Kasumi-1 (cell line): ENCODE measurements at places on chromosomes 1 and 21.

DNA sequence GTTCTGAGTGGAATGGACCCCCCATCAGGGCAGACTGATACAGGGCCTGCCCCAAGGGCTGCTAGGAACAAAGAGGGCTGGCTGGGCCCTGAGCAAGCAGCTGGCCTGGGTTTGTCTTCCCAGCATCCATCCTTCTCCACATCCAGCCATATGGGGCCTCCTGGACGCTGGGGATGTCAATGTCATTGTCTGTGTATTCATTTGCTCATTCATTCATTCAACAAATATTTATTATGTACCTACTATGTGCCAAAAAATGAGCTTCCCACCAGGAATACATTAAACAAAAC, 15.6 kb upstream of the ECE1 start:
- DNase-seq = no peak

DNA sequence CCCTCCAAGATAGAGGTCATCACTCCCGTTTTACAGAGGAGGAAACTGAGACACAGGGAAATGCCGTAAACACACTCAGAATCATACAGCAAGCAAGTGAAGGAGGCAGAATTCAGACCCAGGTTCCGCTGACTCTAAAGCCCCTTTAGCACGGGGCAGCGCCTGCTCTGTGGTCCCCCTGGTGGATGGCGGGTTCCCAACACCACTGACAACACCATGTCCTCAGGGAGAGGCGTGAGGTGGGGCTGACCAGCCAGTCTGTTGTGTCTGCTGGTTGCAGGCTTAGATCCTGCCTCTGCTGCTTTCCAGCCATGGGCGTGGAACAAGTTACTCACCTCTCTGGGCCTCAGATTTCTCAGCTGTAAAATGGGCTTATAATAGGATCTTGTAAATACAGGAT, 617.3 kb downstream of the MATN1 start:
- DNase-seq = no peak

DNA sequence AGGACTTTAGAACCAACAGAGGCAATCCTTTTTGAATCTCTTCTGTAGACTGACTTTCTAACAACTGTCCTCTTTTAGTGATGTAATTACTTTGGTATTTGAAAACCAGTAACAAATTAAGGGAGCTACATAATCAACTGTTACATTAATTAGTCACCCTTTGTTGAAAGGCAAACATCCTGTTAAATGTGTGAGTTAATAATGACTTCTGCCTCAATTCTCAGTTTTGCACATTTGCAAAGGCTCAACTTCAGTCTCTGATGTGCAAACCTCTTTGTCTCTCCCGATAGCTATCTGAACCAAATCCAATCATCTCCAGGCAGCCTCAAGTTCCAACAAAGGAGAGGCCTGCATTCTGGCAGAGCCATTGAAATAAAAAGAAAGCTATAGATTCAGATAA, 135.4 kb upstream of the C8B start:
- no peak for DNase-seq

- DNase-seq = peak; percentile 38
Measured at GRCh38 chr1:214281021-214281719, at the start of gene SMYD2. TSS of gene SMYD2 (plus strand) at chr1:214281159. CDS start at chr1:214281255, 96 bp downstream.

DNA sequence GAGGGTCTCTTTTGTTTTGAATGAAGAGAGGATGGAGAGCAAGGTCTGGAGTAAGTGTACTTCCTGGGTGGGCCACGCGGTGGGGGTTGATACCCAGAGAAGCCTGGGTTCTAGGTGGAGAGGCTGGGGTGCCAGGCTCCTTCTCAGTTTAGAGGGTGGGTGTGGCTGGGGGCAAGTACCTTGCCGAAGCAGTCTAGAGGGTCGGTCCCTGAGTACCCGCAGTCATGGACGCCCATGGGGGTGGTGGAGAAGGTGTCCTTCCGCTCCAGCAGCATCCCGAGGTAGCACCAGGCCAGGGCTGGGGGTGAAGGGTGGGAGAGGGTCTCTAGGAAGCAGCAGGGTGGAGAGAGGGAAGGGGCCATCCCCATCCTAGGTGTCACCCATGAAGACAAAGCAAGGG, 14.3 kb downstream of the TTC22 start:
- DNase-seq = no peak

- DNase-seq = no peak
Measured at GRCh38 chr1:51819810-51820209, 58.7 kb downstream of the NRDC start.

DNA sequence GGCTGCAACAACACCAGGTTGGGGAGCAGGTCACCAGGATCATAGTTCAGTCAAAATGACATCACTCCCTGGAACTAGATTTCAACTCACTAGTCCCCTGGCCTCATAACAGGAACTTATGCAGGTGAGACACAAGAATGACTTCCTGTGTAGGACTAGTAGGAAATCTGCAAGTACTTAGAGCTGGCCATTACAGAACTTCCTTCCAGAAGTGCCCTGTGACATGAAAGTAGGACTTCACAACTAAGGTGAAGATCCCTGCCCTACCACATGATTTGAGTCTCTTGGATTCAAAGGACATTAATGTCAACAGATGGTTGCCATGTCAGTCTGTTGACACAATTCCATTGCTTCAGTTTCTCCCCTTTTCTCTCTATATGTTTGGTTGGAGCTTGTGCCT, 223.1 kb downstream of the RPS6KC1 start:
- no peak for DNase-seq

GRCh38 chr1:30103708-30104411, 619.5 kb downstream of the MATN1 start:
- no peak for DNase-seq

DNA sequence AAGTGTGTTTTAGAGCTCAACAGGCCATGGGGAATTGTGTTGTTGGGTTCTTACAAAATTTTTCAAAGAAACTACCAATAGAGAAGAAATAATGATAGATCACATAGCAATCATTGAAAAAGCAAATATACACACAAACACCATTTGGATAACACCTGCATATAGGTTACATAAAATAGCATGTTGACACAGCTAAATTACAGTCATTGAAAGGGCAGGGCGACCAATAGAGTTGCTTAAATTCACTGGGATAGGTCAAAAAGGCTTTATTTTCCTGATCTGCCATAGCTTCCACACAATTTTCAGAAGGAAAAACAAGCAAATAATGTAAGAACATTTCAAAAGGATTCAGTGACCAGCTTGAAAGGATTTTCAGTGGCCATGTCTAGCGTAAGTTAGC, 57.9 kb upstream of the FGGY start:
- DNase-seq = no peak

DNA sequence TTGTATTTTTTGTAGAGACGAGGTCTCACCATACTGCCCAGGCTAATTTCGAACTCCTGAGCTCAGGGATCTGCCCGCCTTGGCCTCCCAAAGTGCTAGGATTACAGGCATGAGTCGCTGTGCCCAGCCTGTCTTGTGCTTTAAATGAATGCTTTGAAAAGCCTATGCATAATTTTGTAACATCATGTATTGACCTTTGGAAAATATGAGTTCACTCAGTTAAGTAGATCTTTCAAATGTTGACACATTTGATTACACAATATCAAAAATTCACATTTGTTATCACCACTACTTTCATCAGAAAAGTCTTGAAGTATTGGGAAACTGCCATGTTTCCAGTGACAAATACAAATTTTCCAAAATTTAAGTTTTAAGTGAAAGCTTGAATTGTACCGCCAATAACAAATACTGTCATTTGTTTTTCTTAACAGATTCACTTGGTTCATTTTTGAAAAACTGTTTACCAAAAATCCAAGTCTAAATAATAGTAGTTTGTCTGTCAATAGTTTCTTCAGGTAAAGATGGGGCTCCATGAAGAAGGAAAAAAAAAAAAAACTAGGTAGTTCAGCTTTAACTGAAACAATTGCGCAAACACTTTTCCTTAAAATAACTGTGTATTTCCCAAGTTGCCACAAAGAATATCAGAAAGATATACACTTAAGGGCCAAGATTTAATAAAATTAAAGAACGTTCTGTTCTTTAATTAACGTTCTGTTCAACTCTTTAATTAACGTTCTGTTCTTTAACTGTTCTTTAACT, 233.2 kb upstream of the NR5A2 start:
- no peak for DNase-seq

GRCh38 chr21:43271452-43272020, 102.7 kb downstream of the CRYAA start:
- DNase-seq = no peak

DNA sequence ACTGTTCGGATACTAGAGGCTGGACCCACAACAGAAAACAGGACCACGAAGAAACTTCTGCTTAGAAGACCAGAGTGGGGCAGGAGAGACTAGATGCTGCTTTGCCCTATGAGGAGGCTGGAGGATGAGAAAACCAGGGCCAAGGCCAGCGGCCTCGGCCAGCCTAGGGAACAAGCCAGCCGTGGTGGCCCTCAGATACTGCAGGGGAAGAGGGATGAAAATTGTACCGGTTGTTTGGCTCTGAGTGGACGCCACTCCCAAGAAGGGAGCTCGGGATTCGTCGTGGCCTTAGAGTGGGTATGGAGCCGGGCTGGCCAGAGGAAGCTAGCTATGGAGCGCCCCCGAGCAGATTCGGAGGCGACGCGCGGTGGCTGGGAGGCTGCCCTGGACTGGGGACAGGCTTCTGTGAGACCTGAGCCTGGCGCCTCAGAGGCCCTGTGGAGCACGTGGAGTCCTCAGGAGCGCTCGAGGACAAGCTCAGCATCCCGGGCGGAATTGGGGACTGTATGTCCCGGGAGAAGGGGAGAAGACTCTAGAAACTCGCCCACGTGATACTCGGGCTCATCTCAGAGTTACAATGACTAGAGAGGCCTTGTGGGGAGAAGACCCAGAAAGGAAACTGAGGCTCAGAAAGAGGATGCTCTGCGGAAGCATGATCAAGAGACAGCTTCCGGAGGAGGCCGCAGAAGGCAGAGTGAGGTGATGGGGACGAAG, 2.8 kb downstream of the PRRX1 start:
- no peak for DNase-seq

DNA sequence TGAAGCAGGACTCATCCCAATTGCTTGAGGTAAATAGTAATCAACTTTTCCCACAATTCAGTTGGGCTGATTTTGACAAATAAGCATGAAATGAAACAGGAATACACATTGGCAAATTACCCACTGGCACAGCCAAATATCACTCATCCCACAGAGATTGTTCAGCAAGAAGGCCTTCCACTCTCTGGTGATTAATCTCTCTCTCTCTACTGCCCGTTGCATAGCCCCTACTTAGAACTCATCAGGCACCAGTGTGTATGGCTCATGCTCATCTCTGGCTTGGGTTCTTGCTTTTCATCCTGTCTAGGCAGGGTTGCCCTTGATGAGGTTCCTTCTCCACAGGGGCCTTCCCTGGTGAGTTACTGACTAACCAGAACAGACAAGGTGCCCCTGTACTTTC, 1.1 kb downstream of the BSDC1 start:
- DNase-seq = no peak

DNA sequence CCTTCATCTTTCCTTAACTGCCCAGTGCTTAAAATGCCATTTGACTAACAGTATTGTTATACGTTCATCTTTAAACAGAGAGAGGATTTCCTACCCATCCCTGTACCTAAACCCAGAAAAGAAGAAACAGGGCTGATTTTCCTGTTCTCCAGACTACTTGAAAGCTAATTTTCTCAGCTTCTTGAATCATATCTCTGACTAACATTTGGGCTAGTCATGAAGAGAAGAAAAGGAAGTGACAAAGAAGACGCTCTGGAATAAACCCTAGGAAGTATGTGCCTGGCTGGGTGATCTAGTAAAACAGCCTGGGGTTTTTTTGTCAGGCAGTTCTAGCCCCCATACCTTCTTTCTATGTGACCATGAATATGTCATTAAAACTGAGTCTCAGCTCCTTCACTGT, 44.8 kb upstream of the SGIP1 start:
- no peak for DNase-seq

GRCh38 chr21:38534591-38534990, 36.3 kb upstream of the ERG start:
- no peak for DNase-seq

DNA sequence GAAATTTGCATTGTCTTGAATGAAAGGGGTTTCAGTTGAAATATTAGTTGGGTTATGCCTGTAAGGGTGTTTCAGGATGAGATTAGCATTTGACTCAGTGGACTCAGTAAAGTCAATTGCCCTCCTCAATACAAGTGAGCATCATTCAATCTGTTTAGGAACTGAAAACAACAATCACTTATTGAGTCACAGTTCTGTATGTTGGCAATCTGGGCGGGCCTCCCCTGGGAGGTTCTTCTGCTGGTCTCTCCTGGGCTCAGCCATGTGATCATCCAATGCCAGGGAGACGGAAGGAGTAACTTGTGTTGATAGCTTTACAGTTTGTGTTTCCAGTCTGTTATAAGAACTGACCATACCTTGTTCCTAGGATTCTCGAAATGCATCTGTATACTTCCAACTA, 262.9 kb upstream of the RUNX1 start:
- DNase-seq = no peak

DNA sequence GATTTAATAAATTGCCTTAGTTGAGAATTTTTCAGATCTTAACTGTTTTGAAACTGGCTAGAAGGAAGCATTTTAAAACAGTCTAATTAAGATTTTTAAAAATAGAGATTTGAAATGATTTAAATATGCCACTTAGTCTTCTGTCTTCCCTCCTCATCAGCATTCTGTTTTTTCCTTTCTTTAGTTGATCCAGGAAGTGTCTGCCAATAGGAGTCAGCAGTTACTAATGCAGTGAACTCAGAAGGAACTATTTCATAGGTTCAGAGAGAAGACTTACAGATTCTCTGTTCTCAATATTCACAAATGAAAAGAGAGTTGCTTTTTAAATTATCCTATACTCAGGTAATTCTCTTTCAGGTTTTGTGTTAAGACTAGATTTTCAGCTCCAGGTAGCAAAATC, 84.5 kb downstream of the RPS6KC1 start:
- no peak for DNase-seq

DNA sequence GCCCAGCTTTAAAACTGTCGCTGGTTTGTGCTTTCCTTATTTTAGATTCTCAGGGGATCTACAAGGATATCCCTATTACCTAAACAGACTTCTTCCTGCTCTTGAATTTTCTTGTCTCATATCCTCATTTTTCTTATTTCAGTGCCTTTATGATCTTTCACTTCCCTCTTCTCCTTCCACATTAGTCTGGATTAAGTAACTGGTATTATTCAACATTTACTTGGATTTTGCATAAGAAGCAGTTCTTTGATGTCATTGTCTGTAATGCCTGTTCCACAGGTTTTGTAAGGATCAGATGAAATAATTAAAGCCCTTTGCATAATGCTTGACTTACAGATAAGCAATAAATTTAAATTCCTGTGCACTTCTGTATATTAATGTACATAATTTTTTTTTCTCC, 26.5 kb downstream of the CXADR start:
- no peak for DNase-seq

DNA sequence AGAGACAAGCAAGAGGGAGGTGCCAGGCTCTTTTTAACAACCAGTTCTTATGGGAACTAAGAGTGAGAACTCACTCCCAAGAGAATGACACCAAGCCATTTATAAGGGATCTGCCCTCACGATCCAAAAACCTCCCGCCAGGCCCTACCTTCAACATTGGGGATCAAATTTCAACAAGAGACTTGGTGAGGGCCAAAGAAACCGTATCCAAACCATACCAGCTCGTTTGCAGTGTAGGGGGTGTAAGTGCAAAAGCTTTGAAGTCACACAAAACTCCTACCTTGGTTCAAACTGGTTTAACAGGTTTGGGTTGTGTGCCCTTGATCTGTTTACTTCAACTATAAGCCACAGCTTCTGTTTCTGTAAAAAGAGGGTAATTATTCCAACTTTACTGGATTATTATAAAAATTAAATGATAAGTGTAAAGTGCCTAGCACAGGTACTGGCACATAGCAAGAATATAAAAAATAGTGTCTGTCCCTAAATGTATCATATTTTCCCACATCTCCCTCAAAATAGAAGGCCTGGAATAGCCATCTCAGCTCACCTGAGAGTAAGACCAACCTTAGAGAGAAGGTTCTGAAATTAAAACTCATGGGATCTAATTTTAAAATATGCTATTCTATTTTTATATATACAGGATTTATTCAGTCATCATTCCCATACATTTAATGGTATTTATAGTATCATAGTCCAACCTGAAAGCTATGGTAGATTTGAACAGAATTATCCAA, 7.0 kb upstream of the USP25 start:
- DNase-seq = no peak
